ENCODE measurements at places on chromosomes 2 and 18.

DNA sequence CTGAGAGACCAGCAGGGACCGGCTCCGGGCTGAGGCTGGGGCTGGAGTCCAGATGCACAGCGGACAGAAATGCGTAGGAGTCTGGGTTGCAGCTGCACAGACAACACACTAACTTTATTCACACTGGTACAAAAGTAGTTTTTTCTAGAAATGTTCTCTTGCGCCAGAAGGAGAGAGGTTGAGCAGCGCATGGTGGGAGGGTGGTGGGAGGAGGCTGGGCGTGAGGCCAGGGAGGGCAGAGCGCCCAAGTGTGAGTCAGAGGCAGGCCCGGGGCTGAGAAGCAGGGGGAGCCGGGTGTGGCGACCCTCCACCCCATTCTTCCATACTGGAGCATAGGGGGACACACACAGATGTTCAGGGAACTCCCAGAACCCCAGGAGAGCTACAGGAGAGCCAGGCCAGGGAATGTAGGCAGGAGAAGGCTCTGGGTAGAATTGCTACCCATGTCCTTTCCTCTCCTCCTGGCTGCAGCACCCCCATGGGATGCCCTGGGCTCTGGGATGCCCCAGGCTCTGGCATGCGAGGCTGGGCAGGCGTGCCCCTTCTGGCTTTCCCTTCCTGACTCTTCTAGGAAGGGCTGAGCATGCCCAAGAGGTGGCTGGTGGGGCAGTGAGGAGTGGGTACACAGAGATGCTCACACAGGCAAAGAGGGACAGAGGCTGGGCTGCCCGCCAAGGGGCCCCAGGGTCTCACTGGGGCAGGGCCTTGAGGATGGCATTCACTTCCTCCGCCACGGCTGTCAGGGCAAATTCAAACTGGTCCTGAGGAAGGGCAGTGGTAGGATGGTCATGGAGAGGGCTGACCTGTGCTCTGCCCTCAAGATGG is 10.6 kb downstream of the DNAJB2 start:
- DNase-seq = no peak

- peak; percentile 63 for DNase-seq
Measured at GRCh38 chr2:45649858-45650811, 1.3 kb upstream of the PRKCE start.

DNA sequence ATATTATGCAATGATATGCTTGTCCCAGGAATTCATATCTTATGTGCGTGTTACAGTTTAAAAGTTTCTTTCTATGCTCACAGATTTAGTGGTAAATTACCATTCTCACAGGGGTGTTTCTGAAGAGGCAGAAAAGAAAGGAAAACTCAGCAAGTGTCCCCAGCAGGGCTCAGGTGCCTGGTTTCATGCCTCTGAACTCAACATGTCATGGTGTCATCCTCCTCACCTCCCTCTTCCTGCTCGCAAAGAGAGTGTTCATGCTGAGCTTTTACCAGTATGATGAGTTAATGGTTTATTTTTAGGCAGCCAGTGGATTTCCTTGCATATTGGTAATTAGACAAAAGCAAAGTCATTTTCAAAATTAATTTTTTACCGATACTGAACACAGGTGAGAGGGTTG is 492.9 kb upstream of the ZEB2 start:
- DNase-seq = peak; percentile 83

GRCh38 chr2:134778372-134778771 is 59.6 kb upstream of the TMEM163 start:
- DNase-seq = no peak

- DNase-seq = no peak
Measured at GRCh38 chr2:203751685-203752271, 45.3 kb downstream of the CD28 start.

- DNase-seq = peak; percentile 54
Measured at GRCh38 chr2:70128005-70128404, 40.7 kb downstream of the PCBP1 start.

GRCh38 chr2:41457026-41457425 is 590.8 kb upstream of the PKDCC start:
- DNase-seq = no peak

- DNase-seq = no peak
Measured at GRCh38 chr2:193965263-193965662, 1691.8 kb upstream of the SLC39A10 start.

- no peak for DNase-seq
Measured at GRCh38 chr2:113075030-113075429, 7.3 kb downstream of the IL1F10 start.

DNA sequence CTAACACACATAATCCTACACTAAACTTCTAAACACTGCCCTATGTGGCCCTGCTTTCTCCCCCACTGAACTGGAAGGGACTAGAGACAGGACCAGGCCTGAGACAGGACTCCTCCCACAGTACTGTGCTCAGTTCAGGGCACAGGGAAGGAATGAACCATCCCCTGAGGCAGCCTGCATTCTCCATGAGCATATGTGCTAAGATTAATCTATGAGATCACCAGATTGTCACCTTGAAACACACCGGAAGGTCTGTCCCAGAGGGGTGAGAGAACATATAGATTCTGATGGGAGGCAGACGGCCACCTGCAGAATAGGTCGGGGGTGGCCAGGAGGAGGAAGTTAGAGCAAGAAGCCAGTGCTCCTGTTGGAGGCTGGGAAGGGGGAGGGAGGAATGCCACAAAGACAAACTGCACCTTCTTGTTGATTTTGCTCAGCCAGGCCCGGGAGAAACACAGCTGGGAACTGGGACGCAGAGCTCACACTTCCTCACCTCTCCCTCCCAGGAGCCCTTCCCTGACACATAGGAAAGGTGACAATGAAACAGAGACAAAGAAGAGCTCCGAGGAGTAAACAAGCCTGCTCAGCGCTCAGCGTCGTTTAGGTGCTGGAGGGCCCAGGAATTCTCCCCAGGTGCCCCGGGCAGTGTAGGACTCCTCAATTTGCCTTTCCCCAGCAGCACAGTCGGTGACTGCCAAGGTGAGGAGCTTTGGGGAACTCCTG is 52.1 kb downstream of the ZBTB7C start:
- DNase-seq = no peak

DNA sequence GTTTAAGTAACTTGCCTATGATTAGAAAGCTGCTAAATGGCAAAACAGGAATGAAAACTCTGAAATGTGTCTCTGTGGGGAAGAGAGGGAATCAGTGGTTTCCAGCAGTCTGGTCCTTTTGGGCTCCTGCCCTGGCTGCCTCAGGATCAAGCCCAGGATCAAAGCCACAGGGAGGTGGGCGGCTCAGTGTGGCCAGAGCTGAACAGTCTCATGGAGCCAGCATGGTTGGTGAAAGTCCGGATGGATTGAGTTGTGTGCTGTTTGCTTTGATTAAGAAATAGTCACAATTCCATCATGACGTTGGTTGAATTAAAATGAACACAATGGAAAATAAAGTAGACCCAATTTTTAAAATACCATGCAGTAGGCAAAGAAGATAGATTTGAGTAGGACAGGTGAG is 344.2 kb downstream of the LPIN1 start:
- DNase-seq = no peak

DNA sequence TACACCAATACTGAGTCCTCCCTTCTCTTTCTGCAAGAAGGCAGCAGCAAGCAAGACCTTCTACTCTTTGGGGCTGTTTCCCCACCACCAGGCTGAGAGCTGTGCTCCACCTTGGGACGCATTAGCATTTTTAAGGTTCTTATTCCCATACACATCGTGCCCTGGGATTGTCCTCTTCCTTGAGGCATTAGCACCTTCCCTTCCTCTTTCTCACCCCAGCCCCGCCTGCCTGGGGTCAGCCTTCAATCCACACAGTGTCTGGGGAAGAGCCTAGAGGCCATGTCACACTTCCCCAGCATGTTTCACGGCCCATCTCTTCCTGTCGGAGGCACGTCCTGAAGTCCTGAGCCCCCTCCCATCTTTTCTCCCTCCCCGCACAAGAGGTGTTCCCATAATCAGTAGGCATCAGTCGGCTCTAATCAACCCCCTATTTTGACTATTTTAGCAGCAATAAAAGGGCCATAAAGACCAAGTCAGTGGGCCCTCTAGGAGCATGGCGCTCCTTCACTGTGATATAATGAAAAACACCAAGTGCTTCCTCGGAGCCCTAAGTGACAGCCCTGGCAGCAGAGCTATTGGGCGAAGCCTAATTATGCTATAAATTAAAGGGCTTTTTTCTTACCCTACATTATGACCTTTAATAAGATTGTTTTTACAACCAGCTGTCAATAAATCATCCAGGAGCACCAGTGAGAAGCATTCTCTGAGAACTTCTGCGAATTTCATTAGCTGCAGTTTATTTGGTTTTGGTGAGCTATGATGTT is 55.0 kb upstream of the PKDCC start:
- DNase-seq = no peak

- no peak for DNase-seq
Measured at GRCh38 chr18:80191907-80192652, 55.2 kb downstream of the PARD6G start.

DNA sequence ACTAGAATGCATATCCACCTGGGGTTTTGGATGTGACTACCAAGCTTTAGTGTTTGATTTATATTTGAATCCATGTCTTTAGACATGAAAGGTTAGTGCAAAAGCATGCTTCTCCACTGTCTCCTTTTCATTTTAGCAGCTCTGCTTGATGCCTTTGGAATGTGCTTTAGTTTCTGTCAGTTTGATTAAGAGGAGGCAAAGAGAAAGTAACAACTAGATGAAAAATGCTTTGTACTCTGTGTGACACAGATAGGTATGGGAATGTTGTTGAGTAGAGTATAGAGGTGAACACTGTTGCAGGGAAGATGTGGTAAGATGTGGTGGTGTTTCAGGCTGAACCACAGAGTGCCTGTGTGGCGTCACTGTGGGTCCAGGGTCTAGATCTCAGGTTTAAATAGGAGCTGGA is 19.8 kb downstream of the PIK3C3 start:
- DNase-seq = no peak

DNA sequence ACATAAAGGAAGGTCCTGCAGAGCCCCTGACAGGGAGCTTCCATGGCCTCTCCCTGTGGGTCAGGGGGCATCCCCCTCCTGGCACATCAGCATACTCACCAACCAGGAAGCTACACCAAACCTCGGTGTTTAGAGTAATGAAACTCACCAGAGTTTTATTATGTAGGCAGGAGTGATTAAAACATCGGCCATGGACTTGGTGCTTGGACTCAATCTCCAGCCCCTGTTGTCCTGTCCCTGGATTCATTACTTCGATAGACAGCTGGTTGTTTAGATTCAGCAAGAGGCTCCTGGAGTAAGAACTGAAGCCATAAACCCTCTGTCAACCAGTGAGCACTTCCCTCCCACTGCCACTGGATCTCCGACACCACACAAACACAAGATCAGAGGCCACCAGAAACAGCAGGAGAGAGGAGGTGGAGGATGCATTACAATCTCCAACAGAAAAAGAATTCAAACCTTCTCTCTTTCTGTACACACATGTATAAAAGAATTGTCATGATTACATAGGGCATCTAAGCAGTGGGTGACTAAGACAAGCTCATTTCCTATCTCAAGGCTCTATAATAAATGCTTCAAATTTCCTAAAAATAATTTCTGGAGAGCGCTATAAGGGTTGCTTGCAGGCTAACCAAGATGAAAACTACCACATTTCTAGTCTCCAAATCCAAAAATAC is 27.2 kb downstream of the TBC1D8 start:
- DNase-seq = no peak

- no peak for DNase-seq
Measured at GRCh38 chr18:30485078-30485477, 557.5 kb downstream of the DSC3 start.

DNA sequence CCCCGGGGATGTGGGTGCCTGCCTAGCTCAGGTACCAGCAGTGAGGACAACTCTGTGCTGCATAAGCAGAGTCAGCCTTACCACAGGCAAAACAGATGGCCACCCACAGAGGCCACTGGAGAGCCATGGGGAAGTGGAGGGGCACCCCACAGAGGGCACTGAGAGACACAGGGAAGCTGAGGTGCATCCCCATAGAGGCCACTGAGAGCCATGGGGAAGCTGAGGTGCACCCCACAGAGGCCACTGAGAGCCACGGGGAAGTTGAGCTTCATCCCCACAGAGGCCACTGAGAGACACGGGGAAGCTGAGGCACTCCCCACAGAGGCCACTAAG is 134.1 kb upstream of the EPAS1 start:
- no peak for DNase-seq

DNA sequence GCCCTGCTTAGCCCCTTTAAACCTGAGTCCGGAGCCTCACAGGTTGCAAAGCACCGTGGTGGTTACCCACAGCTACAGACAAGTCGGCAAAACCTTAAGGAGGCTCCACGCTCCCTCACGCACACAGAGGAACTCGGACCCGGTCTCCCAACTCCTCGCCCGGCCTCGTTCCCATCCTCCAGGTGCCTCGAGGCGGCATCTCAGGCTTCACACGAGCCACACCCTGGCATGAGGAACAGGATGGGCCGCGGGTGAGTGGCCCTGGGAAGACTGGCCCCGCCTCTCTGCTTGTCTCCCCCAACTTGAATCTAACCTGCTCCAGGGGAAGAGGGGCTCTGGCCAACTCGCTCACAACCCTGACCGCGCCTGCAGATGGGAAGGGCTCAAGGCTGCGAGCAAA is 97.4 kb downstream of the EIPR1 start:
- no peak for DNase-seq

DNA sequence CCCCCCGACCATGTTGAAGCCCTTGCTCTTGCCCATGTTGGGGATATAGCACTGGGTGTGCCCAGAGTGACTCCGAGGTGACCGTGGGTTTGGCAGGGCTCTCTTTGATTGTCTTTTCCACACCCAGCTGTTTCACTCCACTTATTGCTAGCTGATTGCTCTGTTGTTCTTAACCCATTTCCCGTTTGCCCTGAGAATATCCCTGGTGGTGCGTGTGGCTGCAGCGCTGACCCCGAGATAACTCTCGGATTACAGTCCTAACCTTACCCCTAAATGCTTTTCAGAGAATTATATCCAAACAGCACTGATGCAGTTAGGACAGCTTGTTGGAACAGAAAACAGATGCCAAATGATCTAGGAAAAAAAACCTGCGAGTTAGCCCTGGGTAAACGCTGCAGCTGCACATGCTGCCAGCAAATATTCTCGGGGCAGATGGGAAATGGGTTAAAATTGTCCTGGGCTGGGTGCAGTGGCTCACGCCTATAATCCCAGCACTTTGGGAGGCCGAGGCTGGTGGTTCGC is 34.3 kb upstream of the SNORC start:
- DNase-seq = no peak

DNA sequence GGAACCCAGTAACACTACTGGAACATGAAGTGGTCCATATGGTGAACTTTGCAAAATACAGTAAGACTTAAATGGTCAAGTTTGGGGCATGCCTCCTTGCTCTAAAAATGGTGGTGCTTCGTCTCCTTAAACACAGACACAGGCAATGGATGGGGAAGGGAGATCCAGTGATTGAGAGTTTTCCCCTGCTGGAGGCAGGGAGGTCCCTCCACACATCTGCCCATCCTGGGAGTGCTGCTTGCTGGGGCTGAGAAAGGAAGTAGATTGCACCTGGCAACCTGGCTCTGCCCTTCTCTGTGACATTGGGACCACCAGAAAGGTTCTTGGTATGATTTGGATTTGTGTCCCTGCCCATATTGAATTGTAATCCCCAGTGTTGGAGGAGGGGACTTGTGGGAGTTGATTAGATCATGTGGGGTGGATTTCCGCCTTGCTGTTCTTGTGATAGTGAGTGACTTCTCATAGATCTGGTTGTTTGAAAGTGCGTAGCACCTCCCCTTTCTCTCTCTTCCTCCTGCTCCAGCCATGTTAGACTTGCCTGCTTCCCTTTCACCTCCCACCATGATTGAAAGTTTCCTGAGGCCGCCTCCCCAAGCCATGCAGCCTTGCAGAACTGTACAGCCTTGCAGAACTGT is 35.4 kb upstream of the SKOR2 start:
- DNase-seq = no peak

- DNase-seq = peak; percentile 66
Measured at GRCh38 chr2:141911485-141912066, 219.2 kb downstream of the LRP1B start.

Measured in MM.1S (cell line).